ENCODE measurements at places on chromosomes 7 and 10.

DNA sequence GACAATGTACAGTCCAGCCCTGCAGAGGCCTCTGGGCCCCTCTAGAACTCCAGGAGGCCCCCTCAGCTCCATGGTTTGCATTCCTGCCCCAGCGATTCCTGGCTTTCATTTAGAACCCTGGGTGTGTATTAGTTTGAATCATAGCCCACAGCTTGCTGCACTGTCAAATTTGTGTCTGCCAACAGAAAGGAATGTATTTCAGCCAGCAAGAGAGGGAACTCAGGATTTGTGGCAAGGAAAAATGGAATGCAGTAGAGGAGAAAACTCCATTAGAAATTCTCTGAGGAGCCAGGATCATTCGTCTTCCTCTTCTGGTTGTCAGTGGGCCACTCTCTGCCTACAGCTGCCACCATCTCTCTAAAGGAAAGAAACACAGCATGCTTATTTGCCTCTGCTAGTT is 27.9 kb upstream of the WDR11 start:
- no peak for DNase-seq

- DNase-seq: no peak
These were observed 52.6 kb downstream of the TMEM209 start for GRCh38 chr7:130152493-130153210.

DNA sequence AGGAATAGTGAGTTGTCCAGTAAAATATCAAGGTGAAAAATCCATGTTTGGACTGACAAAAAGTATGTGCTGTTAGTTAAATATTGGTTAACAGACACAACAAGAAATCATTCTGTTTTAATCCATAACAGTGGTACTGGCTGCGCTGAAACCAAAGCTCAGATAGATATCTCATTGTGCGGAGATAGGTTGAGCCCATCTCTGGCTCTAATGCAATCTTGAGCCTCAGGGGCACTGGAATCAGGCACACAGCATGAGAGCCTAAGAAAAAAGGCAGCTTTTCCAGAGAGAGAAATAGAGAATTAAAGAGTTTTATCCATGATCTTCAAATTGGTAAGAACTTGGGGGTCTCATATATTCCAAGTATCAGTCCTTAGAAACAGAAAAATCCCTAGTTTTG is 373.7 kb downstream of the HPSE2 start:
- no peak for DNase-seq

DNA sequence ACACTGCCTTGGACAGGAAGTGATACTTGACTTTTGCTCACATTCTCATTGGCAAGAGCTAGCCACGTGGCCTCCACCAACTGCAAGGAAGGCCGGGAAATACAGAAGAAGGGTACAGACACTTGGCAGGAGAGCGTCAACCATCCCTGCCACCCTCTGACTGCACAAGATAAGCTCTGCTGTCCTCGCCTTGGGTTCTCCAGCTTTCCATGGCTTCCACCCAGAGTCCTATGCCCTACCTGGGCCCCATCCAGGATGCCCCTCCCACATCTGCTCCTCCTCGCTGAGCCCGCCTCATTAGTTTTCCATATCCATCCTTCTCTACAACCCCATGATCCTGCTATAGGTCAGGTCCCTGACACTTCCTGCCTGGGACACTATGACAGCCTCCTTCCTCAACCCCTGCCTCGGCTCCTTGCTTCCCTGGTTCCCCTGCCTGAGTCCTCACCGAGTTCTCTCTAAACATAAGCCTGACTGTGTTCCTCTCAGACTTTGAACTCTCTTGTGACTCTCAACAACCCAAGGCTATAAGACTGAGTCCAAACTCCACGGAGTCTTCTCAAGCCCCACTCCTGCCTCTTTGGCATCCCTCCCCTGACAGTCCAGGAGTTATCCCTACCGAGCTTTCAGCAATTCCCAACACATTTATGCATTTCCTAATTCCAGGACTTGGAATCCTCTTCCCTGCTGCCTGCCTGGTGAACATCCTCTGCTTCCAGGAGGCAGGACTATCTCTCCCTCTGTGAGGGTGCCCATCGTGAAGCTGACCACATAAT is 23.2 kb upstream of the GDF10 start:
- no peak for DNase-seq

DNA sequence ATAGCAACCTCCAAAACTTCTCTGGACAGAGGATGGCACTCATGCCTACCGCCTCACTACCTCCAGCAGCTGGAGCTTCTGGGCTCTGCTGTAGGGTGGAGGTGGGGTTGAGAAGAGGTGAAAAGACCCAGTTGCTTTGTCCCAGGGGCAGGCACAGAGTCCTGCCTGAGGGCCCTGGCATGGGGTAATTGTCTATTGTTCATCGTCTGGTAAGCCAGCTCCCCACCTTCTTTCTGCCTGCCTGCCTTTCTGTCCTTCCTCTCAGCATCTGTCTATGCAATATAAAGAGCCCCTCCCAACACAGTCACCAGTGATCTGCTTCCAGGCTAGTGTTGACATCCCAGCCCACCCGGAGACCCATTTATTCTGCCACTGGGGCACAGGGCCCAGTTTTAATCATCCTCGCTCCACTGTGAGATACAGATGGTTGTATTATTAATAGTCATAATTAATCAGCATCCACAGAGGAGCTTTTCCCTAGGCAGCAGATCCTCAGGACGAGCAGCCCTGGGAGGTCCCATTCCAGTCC is 39.0 kb downstream of the ZMIZ1 start:
- DNase-seq: no peak

DNA sequence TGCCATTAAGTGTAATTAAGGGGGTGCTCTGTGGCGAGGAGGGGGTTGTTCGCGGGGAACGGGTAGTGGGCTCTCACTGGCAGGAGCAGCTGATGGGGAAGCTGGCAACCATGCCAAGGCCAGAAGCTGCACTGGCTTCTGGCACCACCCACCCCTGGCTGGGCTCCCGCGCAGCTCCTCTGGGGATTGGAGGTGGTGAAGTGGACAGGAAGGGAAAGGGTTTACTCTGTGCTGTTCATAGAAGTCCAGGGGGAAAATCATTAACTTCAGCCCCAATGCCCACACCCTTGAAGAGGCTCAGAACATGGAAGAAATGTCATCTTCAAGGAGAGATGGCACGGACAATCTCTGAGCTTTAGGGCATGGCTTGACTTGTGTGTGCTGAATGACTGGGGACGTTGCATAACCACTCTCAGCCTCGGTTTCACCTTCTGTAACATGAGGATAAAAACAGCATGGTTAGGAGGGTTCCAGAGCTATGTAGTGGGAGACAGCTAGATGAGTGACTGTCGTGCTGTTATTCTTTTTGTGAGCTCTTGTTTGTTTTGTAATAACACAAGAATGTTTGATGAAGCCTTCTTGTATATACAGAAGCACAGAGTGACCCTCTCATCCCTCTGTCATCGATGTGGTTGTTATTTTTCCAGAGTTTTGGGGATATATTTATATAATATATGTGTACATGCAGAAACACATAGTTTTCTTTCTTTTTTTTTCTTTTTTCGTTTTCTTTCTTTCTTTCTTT is 29.9 kb downstream of the KAZALD1 start:
- no peak for DNase-seq

GRCh38 chr7:31687024-31687748 is at the start of gene PPP1R17:
TSS of gene PPP1R17 (plus strand) at chr7:31687215. CDS start at chr7:31692442, 5,227 bp downstream.
- peak; percentile 10 for DNase-seq

GRCh38 chr7:156778201-156778600 is 114.8 kb downstream of the LMBR1 start:
- no peak for DNase-seq

DNA sequence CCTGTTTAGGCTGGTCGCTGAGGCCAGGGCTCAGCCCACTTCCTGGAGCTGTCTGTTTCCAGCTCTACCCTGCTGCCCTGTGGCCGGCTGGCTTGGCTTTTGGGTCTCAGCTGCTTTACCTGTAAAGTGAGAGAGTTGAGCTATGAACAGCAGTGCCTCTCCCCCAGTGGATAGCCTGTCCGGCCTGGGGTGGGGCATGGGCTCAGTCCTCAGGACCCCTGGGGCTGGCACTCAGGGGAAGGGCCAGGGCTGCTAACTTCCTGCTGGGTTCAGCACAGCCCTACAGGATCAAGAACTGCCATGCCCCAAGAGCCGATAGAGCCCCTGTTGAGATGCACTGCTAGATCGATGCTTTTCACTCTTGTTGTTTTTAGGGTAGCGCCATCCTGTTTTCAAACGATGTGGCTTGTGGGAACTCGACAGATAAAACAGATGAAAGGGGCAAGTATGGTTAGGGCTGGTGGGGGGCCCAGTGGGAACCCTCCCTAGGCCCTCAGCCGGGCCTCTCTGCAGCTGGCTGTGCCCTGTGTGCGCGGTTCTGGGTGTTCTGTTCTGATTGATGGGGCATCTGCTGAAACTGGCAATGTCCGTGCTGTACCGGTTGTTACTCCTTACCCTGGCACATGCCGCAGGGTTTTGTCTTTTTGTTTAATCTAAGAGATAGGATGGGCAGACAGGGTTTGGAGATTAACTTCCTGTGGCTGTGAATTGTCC is 10.0 kb upstream of the SFRP5 start:
- no peak for DNase-seq

DNA sequence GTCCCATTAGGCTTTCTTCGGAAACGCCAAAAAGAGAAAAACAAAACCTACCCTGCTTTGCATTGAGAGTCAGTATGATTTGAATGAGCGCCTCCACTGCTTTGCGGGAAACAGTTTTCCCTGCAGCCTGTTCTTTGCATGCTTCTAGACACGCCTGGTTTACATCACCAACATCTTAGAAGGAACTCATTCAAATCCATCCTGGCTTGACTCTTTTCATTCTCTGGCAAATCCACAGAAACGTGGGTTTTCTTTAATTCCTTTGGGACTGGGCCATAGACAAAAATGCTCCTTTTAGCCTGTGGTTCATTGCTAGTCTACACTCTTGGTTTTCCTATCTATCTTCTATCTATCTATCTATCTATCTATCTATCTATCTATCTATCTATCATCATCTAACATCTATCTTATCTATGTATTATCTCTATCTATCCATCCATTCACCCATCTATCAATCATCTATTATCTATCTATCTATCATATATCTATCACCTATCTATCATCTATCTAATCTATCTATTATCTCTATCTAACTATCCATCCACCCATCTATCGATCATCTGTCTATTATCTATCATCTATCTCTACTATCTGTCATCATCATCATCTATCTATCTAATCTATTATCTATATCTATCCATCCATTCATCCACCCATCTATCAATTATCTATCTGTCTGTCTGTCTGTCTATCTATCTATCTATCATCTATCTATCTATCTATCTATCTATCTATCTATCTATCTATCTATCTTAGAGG is 68.3 kb downstream of the GATA3 start:
- no peak for DNase-seq

- DNase-seq: no peak
These were observed 32.7 kb downstream of the COL26A1 start for GRCh38 chr7:101395376-101395775.

DNA sequence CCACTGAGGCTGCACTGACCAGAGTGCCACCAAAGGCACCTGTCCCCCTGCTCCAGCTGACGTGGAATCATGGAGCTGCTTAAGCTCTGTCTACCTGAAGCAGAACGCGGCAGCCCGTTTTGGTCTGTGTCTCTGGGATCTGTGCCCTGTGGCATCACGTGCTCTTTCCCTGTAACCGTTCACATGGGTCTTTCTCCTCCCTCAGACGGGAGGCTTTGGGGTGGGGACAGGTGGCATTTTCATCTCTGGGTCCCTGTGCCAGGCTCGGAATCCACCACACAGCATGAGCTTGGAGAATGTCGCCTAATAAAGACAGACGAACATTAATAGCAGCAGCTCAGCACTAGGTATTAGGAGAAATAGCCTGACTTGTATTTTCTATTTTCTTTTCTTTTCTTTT is 1.6 kb upstream of the ADAP1 start:
- no peak for DNase-seq

DNA sequence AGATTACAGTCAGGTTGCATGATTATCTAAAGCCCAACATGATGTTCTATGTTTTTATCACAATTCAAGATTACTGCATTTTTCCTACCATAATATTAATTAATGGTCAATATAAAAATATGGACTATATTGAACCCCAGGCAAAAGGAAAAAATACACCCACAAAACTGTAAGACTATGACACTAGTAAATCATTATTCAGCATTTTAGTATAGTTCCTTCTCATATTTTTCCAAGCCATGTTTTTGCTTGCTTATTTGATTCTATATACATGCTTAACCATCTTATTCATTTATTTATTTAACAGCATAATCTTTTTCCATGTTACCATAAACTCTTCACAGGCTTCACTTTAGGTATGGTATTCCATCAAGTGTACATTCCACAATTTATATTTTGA is 101.6 kb downstream of the IMMP2L start:
- no peak for DNase-seq

- no peak for DNase-seq
These were observed 60.8 kb upstream of the HABP2 start for GRCh38 chr10:113491967-113492565.

- DNase-seq: no peak
These were observed 17.7 kb upstream of the GPR37 start for GRCh38 chr7:124783271-124783670.

GRCh38 chr10:63217120-63217605 is 84.0 kb downstream of the NRBF2 start:
- peak; percentile 69 for DNase-seq

- peak; percentile 91 for DNase-seq
These were observed 5.7 kb upstream of the WDR86 start for GRCh38 chr7:151415375-151416105.

- no peak for DNase-seq
These were observed 347 bp upstream of the RRP12 start for GRCh38 chr10:97401455-97401919.

- DNase-seq: peak; percentile 33
These were observed 1.2 kb upstream of the TBRG4 start for GRCh38 chr7:45112648-45113047.

- DNase-seq: no peak
These were observed 328.6 kb upstream of the COBL start for GRCh38 chr7:51645255-51645654.

GRCh38 chr10:4181081-4181480 is 396.1 kb upstream of the KLF6 start:
- DNase-seq: no peak

GRCh38 chr10:114613237-114613979 is 44.7 kb downstream of the ABLIM1 start:
- no peak for DNase-seq

- DNase-seq: no peak
These were observed 107.2 kb downstream of the FGFR2 start for GRCh38 chr10:121490871-121491519.

- no peak for DNase-seq
These were observed 132.2 kb downstream of the VIPR2 start for GRCh38 chr7:159012353-159013069.

- peak; percentile 88 for DNase-seq
These were observed 43.2 kb downstream of the ASB13 start for GRCh38 chr10:5623081-5623748.

- DNase-seq: peak; percentile 62
These were observed 38.6 kb upstream of the MET start for GRCh38 chr7:116633131-116633988.

GRCh38 chr10:60729106-60729505 is 49.2 kb upstream of the CDK1 start:
- DNase-seq: no peak

All from cardiac muscle cell (in vitro differentiated cells and primary cell).